ENCODE measurements at places on chromosomes 6 and 20. TPM values are rescaled to one million over a fixed set of nuclear protein-coding genes. Genes with fewer than 3 reads are reported as not detected.
A peak's percentile ranks its signal among the peaks of the same experiment; 100 is the strongest.

GRCh38 chr6:119848696-119849095, 499.1 kb upstream of the MAN1A1 start:
- DNase-seq, result no peak

KIAA1755 gene
- total RNA-seq, result 7.1 TPM

ADGB gene
- not detected for total RNA-seq

GRCh38 chr20:22248051-22248667, 336.2 kb downstream of the FOXA2 start:
- no peak for DNase-seq

DNA sequence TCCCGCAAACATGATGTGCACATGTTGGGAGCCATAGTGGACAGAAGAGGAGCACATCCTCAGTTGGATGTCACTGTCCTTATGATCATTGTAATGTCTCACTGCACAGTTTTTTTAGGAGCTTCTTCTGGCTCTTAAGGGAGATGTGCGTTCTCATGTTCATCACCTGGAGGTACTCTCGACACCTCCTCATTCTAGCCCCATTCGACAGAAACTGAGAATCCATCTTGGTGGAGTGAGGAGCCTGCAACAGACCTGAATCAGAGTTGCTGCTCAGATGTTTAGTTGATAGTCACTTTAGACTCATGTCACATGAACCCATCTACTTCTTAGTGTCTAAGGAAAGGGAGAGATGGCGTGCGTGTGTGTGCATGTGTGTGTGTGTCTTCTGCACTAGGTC, 2.3 kb upstream of the BMP6 start:
- DNase-seq, result no peak

- DNase-seq, result peak; percentile 59
Measured at GRCh38 chr20:62603021-62603906, 39.0 kb upstream of the SLCO4A1 start.

DNA sequence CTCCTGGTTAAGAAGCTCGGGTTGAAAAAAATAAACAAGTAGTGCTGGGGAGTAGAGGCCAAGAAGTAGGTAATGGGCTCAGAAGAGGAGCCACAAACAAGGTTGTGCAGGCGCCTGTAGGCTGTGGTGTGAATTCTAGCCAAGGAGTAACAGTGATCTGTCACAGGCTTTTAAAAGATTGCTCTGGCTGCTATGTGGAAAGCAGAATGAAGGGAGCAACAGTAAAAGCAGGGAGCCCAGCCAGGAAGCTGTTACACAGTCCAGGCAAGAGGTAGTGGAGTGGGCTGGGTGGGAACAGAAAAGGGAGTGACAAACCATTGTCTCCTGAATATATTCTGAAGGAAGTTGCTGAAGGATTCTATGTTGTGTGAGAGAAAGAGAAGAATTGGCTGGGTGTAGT, 2.0 kb downstream of the HFE start:
- no peak for DNase-seq

GRCh38 chr20:60410618-60411264, 452.5 kb downstream of the CDH26 start:
- DNase-seq, result no peak

DNA sequence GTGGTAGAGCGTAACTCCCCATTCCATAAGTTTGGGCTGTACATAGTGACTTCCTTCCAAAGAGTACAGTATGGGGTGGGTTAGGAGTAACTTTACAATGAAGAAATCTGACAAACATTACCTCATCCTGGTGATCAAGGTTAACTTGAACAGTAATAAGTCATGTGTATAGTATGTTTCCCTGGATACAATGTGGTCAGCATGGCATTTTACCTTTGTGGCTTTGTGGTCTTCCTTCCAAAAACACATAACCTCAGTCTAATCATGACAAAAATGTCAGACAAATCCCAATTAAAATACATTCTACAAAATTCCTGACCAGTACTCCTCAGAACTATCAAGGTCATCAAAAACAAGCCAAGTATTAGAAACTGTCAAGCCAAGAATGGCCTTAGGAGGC, 225.1 kb downstream of the UBE3D start:
- DNase-seq, result no peak

RIN2 gene
- 48.8 TPM for total RNA-seq

- no peak for DNase-seq
Measured at GRCh38 chr6:144675231-144675861, 390.2 kb downstream of the UTRN start.

GRCh38 chr20:13029687-13030375, 21.1 kb downstream of the SPTLC3 start:
- no peak for DNase-seq

- no peak for DNase-seq
Measured at GRCh38 chr6:169990095-169991030, 238.9 kb downstream of the ERMARD start.

DNA sequence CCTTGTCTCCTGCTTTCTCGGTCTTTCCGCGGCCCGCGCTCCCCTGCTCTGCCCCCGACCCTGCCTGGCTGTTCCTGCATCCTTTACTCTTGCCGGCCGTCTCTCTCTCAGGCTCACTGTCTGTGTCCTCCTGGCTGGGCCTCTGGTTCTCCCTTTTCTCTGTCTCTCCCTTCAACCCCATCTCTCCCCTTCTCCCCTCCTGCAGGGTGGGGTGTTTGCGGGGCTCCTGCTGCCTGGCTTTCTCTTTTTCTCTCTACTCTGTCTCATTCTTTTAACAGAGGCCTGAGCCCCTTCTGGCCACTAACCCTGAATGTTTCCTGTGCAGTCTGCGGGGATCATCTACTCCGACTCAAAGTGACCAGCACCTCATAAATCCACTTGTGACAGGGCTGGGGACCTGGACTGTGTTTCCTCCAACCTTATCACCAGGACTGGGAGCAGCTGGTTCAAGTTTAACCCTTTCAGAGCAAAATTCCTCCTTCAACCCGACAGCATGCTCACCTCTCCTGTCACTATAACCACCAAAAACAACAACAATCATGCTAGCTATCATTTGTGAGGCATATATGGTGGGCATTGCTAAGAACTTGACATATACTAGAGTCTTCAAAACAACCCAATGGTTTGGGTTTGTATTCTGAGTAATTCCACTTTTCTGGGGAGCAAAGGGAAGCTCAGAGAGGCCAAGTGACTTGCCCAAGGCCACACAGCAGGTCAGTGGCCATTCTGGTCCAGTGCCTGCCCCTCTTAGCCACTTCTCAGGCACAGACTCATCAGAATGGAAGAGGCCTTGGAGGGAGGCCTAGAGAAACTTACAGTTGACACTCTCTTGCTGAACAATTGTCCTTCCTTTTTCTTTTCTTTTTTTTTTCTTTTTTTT, 811 bp upstream of the RSPO4 start:
- DNase-seq, result no peak

- DNase-seq, result no peak
Measured at GRCh38 chr6:44917430-44917829, 410.7 kb upstream of the RUNX2 start.

CALHM4 gene
- total RNA-seq, result not detected

DNA sequence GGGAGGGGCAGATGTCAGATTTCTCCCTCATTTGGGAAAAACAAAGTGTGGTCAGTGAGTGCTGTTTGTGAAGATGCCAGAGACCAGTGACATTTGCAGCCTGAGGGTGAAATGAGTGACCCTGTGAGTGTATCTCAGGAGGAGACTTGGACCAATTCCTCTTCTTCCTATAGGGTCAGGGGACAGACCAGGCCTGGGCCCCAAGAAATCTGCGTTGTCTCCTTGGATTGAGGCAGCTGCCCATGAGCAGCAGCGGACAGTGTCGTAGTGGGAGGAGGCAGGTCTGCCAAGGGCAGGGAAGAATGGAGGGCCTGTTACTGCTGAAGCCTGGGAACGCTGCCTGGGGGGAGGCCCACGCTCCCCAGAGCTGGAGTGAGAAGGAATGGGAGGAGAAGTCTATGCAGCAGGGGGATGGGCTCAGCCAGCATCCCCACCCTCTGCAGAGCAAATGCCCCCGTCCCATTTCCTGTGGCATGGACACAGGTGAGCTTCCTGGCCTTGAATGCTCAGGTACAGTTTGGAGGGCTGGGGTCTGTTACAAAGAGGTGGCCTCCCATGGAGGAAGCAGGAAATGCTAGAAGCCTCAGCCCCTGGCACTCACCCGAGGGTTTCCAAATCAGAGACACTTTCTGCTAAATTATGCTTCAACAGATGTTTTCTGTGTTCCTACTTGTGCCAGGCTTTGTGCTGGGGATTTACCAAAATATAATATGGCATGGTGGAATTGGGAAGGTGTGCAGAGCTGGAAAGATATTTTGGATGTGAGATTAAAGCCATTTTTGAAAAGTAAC, 29.8 kb downstream of the DAAM2 start:
- peak; percentile 70 for DNase-seq

DNA sequence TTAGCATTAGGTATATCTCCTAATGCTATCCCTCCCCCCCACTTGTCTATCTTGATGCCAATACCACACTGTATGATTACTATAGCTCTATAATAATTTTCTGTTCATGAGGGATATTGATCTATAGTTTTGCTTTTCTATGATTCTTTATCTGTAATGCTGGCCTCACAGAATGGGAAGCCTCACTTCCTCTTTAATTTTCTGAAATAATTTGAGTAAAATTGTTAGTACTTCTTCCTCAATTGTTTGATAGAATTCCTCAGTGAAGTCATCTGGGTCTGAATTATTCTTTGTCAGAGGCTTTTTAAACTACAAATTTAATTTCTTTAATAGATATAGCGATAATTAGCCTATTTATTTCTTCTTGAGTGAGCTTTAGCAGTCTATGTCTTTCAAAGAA, 31.2 kb downstream of the SIRPD start:
- DNase-seq, result no peak

BMP6 gene
- total RNA-seq, result 5.2 TPM

DNA sequence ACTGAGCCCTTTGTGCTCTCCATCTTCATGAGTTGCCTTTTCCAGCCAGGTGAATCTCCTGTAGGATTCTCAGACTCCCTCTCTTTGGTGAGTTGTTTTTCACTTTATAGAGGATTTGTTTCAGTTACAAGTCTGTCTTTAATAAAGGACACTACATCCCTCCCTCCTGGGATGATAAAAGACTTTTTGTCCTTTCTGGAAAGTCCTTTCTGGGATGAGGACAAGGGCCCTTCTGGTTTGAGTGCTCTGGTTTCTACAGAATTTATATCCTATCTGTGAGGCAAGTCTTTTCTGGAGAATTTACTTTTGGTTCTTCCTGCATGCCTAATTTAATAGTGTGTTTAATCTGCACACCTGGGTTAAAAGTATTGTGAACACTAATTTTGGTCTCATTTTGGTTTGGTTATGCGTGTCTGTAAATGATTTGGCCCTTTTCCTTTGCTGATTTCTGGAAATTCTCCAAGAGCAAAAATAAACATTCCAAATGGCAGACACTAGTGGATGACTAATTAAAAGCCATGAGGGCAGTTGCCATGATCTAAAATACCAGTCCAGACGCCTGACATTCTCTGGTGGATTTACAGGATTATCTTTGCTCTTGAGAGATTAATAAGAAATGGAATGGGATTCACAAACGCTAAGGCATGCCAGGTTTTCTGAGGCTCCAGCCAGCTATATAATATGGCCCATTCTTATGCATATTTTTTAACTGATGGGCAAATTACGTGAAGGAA, 44.8 kb downstream of the TCP11 start:
- DNase-seq, result no peak

GRCh38 chr20:19750101-19750606, 7.9 kb upstream of the RIN2 start:
- DNase-seq, result no peak

HCK gene
- total RNA-seq, result 4.3 TPM

GRCh38 chr20:34012735-34013134, 19.0 kb downstream of the RALY start:
- no peak for DNase-seq

DNA sequence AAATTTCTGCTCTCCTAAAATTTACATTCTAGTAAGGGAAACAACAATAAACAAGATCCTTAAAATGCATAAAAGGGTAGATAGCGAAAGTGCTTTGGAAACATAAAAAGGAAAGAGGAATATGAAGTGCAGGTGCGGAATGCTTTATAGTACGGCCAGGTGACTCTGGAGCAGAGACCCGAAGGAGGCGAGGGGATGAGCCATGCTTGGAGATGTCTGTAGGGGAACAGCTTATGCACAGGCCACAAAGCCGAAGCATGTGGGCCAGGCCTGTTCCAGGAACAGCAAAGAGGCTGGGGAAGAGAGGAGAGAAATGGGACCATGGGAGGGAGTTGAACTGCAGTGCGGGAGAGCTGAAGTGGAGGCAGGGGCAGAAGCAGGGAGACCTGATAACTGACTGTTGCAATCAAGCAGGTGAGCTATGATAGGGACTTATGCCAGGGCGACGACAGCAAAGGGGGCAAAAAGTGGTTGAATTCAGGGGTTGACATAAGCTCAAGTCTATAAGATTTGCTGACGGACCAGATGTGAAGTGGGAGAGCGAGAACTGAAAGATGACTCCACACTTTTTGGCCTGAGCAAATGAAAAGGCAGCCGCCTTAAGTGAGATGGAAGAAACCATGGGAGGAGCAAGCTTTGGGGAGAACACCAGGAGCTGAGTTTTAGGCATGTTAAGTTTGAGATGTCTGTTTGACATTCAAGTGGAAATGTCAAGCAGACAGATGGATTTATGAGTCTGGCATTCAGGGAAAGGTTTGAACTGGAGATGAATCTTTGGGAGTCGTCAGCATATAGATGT, 83.1 kb downstream of the CNBD2 start:
- DNase-seq, result no peak

C2 gene
- 9.7 TPM for total RNA-seq

DEFB132 gene
- not detected for total RNA-seq

C6orf52 gene
- 1.5 TPM for total RNA-seq

DNA sequence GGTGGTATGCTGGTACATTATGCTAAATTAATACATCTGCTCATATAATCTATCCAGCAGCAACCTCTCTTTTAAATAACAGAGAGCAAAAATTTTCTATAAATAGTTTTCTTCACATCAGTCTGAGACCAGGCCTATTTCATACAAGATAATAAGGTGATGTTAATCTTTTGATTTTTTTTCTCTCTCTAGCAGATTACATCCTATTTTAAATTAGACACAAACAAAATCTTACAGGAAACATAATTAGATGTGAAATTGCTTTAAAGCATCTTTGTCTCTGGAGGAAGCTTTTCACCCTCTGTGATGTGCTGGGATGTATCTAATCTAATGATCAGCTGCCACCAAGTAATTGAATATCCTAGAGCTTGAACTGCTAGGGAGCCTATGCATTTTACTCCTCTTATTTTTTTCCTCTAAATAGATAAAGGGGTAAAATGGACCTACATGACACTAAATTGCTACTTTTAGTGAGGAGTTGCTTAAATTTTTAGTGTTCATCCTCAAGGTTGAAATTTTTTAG, 165.5 kb downstream of the MANEA start:
- no peak for DNase-seq

LAMA4 gene
- total RNA-seq, result 103 TPM

DNA sequence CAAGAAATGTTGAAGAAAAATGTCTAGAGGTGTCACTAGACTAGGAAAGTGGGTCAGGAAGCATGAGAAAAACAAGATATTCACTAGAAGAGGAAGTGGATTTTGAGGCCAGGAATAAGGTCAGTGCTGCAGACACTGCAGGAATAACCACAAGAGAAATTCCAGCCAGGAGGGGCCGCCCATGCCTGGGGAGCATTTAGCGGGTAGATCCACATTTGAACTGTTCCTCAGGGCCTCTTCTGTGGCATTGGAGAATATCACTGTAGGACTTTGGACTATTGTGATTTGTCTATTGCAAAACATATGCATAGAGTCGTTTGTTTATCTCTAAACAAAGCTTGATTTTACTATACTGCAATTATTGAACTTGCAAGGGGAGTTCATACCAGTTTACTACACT, 49.6 kb upstream of the CCDC28A start:
- peak; percentile 39 for DNase-seq

ADAM33 gene
- total RNA-seq, result 10.8 TPM

PTPRK gene
- total RNA-seq, result 18.4 TPM

MEI4 gene
- 0.52 TPM for total RNA-seq

GRCh38 chr6:112038268-112038667, 15.6 kb upstream of the CCN6 start:
- no peak for DNase-seq

GABRR1 gene
- total RNA-seq, result not detected

GRCh38 chr6:54981647-54982046, 135.1 kb downstream of the FAM83B start:
- no peak for DNase-seq

Data from left ventricle myocardium inferior (tissue), 1 donor.